ENCODE measurements at places on chromosomes 6 and 20.

GRCh38 chr20:35497780-35498189 is 31.7 kb downstream of the C20orf173 start:
- no peak for DNase-seq

DNA sequence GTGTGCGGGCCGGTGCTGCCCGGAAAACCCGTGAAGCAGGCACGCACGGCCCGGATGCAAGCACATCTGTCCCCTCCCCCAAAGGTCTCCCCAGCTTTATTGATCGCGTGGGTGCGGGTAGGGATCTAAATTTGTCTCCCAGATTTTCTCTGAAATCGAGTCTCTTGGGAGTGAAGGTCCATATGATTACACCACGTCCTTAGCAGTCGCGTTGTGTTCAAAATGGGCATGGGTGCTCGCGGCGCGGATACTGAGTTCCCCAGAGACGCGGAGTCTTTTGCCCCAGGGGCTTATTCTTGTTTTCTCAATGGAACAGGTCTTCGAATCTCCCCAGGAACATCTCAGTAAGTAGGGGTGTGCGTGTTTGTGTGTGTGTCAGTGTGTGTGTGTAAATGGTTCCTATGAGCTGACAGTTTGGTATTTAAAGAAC is 2.8 kb upstream of the ZNF292 start:
- peak; percentile 12 for DNase-seq

- DNase-seq = no peak
Observed at GRCh38 chr20:37624963-37625362, 68.9 kb upstream of the CTNNBL1 start.

- no peak for DNase-seq
Observed at GRCh38 chr6:110646951-110647910, 168.0 kb downstream of the CDK19 start.

DNA sequence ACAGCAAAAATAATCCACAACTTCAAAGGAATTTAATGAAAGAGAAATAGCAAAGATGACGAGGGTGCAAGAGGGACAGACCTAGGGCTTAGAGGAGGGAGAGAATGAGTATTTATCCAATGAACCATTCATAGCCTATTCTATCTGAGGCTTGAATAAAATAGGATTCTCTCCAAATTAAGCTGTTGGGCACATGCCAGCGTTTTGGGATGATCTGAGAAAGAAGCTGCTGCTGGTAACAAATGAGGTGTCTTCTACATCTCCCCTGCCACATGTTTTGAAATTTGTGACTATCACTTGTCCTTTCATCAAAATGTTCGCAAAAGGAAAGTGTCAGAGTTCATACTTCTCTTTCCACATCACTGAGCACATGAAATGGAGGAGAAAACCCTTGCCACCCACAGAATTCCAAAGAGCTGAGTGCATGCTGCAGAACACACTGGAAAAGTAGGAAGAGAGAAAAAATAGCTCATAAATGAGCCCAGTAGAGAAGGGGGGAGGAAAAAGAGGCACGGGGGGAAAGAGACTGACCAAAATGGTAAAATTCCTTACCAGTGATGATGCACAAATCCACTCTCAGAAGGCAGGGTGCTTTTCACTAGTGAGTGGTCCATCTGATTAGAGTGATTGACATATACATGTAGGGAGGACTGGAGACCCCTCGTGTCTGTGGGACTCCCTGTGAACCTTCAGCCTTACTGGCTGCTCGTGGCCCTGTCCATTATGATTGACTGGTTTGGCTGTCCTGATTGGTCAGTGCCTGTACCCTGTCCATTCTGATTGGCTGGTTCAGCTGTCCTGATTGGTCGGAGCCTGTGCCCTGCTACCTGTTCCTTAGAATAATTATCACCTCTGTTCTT is 180.5 kb downstream of the OGFRL1 start:
- peak; percentile 99 for DNase-seq

- DNase-seq = peak; percentile 96
Observed at GRCh38 chr6:155223646-155224451, 40.0 kb upstream of the CLDN20 start.

DNA sequence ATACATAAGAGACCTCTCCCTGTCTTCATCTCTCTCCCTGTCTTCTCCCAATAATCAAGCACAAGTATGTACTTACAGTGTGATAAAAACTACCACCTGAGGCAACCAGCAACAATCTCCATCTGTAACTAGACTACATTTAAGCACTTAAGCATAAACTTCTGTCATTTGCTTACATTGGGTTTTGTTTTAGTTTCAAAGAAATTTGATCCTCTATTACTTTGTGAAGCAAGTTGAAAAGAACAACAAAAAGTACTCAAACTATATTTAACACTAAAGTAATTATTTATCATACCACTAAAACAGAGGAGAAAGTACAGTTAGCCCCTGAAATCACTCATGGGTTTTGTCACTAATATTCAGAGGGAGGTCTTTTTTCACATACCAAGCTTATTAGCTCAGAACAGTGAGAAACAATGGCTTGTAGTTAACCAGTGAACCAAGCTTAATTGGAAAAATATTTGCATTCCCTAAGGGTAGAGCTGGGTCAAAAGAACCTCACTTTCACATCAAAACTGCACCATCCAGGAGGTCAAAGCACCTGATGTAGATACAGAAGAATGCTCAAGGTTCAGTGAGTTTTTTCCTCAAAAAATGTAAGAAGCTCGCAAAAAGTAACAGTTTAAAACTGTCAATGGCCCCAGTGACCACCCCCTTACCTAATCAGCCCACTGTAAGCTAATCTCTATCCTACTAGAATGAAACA is 34.1 kb downstream of the DCDC2 start:
- peak; percentile 95 for DNase-seq

- DNase-seq = no peak
Observed at GRCh38 chr20:24699321-24700165, 230.1 kb downstream of the SYNDIG1 start.
